ENCODE measurements at places on chromosomes 13 and 19.

DNA sequence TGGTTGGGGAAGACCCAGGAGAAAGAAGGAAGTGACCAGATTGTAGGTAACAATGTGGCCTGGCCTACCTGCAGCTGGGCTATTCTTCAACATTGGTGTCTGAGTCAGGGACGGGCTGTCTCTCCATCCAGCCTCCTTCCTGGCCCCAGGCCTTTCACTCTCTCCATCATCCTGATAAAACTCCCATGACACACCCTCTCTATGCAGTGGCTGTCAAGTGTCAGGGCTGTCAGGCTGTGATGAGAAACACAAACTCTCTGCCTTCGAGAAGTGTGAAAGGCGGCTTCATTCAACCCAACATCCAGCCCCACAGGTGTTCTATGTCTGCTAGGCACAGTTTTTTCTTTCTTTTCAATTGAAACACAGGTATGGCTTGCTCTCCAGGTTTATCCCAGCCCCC lies 153.3 kb upstream of the VSTM2B start:
- DNase-seq, result peak; percentile 8

DNA sequence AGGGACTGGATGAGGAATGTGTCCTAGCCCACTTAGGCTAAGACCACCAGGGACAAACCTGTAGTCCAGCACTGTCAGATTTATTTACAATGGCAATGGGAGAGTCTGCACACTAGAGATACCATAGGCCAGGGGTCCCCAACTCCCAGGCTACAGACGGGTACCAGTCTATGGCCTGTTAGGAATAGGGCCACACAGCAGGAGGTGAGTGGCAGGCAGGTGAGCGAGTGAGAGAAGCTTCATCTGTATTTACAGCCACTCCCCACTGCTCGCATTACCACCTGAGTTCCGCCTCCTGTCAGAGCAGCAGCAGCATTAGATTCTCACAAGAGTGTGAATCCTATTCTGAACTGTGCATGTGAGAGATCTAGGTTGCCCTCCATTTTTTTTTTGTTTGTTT lies 2.4 kb downstream of the THAP8 start:
- no peak for DNase-seq

- DNase-seq, result no peak
Observed at GRCh38 chr19:34193876-34194275, 21.6 kb downstream of the LSM14A start.

DNA sequence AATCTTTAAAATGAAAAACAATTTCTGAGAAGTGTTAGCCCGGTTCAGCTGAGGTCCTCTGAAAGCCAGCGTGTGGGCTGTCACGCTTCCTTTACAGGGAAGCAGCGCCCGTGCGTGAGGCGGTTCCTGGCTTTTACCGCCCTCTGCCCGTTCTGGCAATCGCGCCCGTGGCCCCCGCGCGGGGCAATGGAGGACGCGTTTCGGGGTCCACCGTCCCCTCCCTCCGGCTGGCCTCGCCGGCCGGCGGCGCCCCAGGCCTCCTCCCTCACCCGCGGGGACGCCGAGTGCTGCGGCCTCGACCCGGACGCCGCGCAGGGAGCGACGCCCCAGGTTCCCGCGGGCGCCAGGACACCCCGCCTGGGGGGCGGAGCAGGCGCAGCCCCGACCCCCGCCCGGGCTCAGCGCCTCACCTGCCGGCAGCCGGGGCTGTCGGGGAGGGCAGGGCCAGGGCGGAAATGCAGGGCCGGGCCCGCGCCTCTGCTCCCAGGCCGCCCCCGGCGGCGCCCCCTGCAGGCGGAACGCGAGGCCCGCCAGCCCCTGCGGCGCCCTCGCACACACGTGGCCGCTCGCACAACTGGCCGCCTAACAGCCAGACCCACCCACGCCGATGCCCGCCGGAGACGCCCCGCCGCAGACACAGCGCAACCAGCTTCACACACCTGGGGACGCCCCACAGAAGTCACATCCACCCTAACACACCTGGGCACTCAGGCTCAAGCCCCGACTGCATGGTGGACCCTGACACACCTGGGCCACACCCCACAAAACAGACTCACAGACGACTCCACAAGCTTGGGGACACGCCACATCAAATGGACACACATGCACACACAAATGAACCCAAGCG lies at the start of gene GGACT:
TSS of gene GGACT (minus strand) at position 459 of the 847 bp plus-strand sequence. CDS start 56,198 bp downstream, outside the sequence.
- peak; percentile 96 for DNase-seq

- no peak for DNase-seq
Observed at GRCh38 chr19:44002212-44002565, 568 bp upstream of the ZNF230 start.

GRCh38 chr19:9566729-9567128 lies 17.6 kb downstream of the ZNF121 start:
- DNase-seq, result no peak

DNA sequence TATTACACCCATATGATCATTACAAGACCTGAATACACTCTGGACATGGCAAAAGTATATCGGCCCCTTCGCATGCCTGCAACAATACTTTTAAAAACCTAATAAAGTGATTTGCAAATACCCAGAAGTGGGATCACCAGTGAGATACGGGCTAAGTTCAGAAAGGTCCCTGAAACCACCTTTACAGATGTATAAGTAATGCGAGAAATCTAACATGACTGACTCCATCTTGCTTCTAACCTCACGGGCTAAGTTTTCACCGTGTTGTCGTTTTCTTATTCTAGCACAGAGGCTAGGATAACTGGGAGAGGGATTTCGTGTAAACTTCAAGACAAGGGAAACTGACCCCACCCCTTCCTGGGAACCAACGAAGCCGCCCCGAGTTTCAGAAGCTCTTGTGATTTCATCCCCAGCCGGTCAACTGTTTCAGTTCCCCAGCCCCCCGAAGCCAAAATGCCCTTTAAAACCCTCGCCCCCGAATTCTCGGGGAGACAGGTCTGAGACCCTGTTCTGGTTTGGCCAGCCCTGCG lies 703 bp downstream of the NEK3 start:
- DNase-seq, result no peak

- no peak for DNase-seq
Observed at GRCh38 chr19:5466072-5466471, 10.9 kb downstream of the ZNRF4 start.

DNA sequence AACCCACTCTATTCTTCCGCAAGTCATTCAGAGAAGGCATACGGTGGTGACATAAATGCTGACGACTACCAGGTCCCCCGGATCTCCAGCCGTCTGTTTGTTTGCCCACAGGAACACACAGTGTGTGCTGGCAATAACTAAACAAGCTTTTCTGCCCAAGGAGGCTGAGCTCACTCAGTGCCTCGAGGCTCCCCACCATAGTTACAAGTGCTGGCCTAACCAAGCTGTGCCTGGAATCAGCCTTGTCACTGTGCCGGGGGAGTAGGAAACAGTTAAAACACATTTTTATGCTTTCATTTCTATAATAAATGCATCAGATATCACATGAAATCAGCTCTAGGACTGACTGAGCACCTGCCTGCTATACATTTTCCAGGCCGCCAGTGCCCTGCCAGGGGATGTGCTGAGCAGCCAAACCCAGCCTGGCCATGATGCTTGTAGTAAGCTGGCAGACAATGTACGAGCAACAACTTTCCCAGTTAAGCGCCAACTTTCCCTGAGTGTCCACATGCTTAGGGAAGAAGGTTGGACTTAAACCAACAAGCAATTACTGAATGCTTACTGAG lies 28.1 kb downstream of the BRD4 start:
- no peak for DNase-seq

DNA sequence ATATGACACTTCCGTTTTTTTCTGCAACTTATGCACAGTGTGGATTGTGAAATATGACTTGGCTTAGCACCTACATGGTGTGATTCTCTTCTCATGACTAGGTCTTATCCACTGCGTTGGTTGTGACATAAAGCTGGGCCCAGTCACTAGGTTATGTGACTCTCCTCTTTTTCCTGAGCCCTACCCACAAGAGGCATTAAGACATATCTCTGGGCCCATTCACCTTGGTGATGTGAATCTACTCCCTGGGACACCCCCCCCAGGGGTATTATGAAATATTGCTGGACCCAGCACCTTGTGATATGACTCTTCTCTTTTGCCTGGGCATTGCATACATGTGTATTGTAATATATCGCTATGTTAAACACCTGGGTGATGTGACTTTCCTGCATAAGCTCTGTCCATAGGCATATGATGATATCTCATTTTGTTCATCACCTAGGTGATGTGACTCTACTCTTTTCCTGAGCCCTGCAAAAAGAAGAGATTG lies 85.8 kb upstream of the ZNF43 start:
- no peak for DNase-seq

All from activated CD8-positive, alpha-beta memory T cell treated with anti-CD3 and anti-CD28 coated beads, Interleukin-2, amount 50 U/mL, for 48 hours (primary cell).